ENCODE measurements at places on chromosomes 2 and 18.

GRCh38 chr18:30988440-30988839 lies 54.1 kb downstream of the DSC3 start:
- no peaks in the 10 kb centered on the region for H3K4me1 ChIP-seq
- DNase-seq = no peak
- H3K27ac ChIP-seq = no peak overlapping the region

- H3K27ac ChIP-seq = no peak overlapping the region
- no peaks in the 10 kb centered on the region for H3K36me3 ChIP-seq
- no peak overlapping the region for H3K4me3 ChIP-seq
- no peak for DNase-seq
Measured at GRCh38 chr2:36775806-36776205, 79.3 kb downstream of the VIT start.

DNA sequence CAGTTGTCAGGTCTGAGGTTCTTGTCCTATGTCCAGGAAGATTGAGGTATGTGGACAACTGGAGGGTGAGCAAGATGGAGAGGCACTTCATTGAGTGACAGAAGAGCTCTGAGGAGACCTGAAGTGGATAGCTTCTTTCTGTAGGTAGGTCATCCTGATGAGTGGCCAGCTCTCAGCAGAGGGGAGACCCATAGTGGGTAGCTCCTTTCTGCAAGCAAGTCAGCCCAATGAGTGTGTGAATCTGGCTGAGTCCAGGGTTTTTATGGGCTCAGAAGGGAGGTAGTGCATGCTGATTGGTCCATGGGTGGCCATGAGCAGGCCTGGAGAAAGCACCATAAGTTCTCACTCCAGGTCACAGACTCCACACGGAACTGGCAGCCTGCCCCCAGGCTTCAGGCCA lies 92.6 kb upstream of the GALNT5 start:
- no peak overlapping the region for H3K27ac ChIP-seq
- H3K4me3 ChIP-seq = no peak overlapping the region
- H3K4me1 ChIP-seq = no peaks in the 10 kb centered on the region
- H3K36me3 ChIP-seq = no peaks in the 10 kb centered on the region
- DNase-seq = no peak

DNA sequence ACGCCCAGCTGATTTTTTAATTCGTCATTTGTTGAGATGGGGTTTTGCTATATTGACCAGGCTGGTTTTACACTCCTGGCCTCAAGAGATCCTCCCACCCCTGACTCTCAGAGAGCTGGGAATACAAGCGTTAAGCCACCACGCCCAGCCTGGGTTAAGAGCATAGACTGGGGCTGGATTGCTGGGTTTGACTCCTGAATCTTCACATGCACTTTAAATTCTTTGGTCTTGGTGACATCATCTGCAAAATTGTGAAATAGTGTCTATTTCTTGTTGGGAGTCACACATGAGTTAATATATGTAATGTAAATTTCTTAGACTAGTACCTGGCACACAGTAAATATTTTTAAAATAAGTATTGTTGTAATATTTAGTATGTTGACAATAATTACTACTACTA lies 257.4 kb downstream of the DOK6 start:
- H3K4me3 ChIP-seq = no peak overlapping the region
- no peak overlapping the region for H3K27ac ChIP-seq
- no peaks in the 10 kb centered on the region for H3K27me3 ChIP-seq
- no peaks in the 10 kb centered on the region for H3K4me1 ChIP-seq

GRCh38 chr2:1991126-1991525 lies 246.8 kb upstream of the PXDN start:
- peaks cover 6% of the 10 kb centered on the region for H3K36me3 ChIP-seq
- no peak overlapping the region for H3K27ac ChIP-seq
- no peak for DNase-seq
- no peak overlapping the region for H3K4me3 ChIP-seq
- H3K27me3 ChIP-seq = peaks cover 5% of the 10 kb centered on the region

DNA sequence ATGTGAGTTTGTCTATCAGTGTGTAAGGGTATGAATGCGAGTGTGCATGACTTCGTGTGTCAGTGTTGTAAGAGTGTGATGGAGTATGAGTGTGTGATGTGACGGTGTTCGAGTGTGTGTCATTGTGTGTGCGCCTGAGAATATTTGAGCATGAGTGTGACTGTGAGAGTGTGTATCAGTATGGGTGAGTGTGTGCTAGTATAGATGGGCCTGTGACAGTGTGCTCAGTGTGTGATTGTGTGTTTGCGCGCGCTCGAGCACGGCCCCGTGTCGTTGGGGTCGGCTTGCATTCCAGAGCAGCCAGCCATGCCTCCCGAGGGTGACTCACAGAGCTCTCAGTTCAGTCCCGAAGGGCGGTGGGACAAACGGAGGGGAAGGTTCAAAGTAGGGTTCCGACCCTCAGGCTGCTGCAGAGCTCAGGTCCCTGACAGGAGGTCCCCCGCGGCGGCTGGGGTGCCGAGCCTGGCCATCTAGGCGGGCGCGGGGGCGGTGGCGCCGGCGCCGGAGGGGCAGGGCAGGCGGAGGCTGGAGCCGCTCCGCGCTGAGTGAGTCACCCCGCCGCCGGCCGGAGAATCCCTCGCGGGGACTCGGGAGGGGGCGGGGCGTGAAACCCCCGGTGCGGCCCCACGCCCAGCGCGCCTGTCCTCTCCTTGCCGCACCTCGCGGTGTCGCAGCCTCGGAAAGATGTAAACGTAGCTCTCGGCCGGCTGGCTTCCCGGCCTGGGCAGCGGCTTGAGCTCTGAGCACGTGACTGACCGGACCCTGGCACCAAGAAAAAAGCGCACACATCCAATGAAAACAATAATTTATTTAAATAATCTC lies 3.8 kb downstream of the DLX2 start:
- H3K4me3 ChIP-seq = peak overlapping the region; percentile 49
- DNase-seq = no peak
- peaks cover 6% of the 10 kb centered on the region for H3K36me3 ChIP-seq
- H3K27me3 ChIP-seq = peaks cover 40% of the 10 kb centered on the region

DNA sequence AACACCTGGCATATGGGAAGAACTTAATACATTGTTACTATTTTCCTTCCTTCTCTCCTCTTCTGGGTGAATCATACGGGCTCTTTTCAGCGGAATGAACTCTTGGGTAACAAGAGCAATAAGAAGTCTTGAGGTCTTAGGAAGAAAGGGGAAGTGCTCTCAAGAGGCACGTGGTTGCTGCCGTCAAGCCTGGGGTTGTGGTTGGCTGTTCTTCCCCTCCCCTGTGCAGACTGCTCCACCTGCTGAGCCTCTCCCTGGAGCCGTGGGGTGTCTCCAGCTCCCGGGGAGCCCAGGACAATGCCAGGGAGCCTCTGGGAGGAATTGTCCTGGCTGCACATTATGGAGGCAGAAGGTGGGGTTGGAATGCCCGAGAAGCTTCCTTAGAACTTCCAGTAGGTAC lies 19.4 kb downstream of the TOGARAM2 start:
- H3K27me3 ChIP-seq = peaks cover 4% of the 10 kb centered on the region
- no peaks in the 10 kb centered on the region for H3K4me1 ChIP-seq
- no peak overlapping the region for H3K27ac ChIP-seq

DNA sequence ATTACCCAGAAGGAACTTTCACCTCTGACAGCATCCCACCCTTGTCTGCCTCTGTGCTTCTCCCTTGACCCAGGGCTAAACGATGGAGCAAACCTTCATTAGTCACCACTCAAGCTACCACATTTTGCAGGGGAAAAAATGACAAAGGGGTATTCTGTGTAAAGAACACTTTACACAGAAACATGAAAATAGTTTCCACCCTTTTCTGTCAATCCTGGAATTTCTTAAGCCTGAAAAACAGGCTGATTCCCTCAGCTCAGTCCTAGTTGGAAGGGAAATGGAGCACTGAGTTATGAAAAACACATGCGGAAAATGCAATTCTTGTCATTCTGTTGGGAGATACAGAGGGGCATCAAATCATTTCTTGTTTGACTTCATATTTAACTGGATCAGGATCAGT lies 175.0 kb upstream of the HNRNPA3 start:
- H3K27me3 ChIP-seq = no peaks in the 10 kb centered on the region
- no peak overlapping the region for H3K4me3 ChIP-seq
- no peak for DNase-seq
- H3K36me3 ChIP-seq = no peaks in the 10 kb centered on the region

DNA sequence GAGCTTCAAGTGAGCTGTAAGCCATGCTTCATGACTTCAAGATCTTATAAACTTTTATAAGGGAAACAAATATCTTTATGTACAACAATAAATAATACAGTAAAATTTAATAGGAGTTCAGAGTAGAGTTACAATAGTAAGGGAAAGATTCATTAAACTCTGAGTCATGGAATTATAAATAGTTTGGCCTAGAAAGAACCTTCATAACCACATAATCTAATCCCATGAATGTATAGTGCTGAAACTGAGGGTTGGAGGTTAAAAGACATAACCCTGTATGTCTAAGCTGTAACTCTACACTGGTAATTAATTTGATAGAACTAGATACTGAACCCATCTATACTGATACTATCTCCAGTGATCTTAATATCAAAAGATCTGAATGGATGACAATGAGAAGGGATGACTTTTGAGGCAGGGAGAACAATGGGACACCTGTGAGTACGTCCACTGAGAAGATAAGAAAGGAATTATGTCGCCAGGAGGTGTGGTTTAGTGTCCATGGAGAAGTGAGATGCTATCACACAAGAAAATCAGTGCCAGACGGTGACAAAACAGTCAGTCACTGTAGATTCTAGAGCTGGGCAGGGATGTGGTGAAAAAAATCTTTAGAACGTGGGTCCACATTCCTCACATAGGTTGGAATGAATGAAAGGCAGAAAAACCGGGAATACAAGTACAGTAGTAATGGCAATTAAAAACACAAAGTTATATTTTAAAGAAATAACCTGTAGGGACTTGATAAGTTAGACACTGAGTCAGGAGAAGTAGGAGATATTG lies 1.1 kb downstream of the IL1F10 start:
- no peak overlapping the region for H3K4me3 ChIP-seq
- no peak overlapping the region for H3K27ac ChIP-seq
- peaks cover 1% of the 10 kb centered on the region for H3K27me3 ChIP-seq
- H3K36me3 ChIP-seq = no peaks in the 10 kb centered on the region
- DNase-seq = no peak

- H3K4me3 ChIP-seq = no peak overlapping the region
- DNase-seq = no peak
- H3K36me3 ChIP-seq = no peaks in the 10 kb centered on the region
- H3K4me1 ChIP-seq = no peaks in the 10 kb centered on the region
Measured at GRCh38 chr2:106257135-106257534, 63.0 kb upstream of the UXS1 start.

DNA sequence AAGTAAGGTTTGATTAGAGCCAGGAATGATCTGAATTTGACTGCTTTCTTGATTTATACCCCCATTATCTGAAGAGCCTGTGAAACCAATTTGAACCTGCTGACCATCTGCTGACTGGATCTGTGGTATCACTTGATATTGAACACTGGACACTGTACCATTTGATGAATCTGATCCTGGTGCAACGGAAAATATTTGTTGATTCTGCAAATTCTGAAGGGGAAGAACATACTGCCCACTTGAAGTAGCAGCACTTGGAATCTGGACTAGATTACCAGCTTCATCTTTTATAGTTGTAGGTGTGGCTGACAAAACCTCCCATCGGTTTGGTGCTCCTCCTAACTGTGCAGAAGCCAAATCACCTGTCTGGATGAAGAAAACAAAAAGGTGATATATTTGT lies 9.3 kb downstream of the SP3 start:
- H3K4me3 ChIP-seq = peak overlapping the region; percentile 32
- peaks cover 17% of the 10 kb centered on the region for H3K4me1 ChIP-seq
- H3K27me3 ChIP-seq = no peaks in the 10 kb centered on the region
- no peak for DNase-seq

- H3K36me3 ChIP-seq = no peaks in the 10 kb centered on the region
- no peak within 1 kb of the TSS for H3K27ac ChIP-seq
- DNase-seq = no peak
- no peak within 1 kb of the TSS for H3K4me3 ChIP-seq
- H3K4me1 ChIP-seq = no peaks in the 10 kb centered on the region
Measured at GRCh38 chr2:49154140-49154539, at the start of gene FSHR. Gene FSHR, minus strand, starts transcription at chr2:49154515. Its CDS starts 98 bp downstream, at chr2:49154417.

GRCh38 chr2:232250246-232251175 lies 128.0 kb upstream of the ALPP start:
- peak overlapping the region; percentile 12 for H3K27ac ChIP-seq
- H3K4me1 ChIP-seq = peaks cover 17% of the 10 kb centered on the region
- no peak for DNase-seq

- no peaks in the 10 kb centered on the region for H3K27me3 ChIP-seq
- no peak overlapping the region for H3K4me3 ChIP-seq
- H3K27ac ChIP-seq = no peak overlapping the region
- no peak for DNase-seq
- H3K4me1 ChIP-seq = no peaks in the 10 kb centered on the region
Measured at GRCh38 chr2:48009256-48009655, 103.0 kb upstream of the FBXO11 start.

DNA sequence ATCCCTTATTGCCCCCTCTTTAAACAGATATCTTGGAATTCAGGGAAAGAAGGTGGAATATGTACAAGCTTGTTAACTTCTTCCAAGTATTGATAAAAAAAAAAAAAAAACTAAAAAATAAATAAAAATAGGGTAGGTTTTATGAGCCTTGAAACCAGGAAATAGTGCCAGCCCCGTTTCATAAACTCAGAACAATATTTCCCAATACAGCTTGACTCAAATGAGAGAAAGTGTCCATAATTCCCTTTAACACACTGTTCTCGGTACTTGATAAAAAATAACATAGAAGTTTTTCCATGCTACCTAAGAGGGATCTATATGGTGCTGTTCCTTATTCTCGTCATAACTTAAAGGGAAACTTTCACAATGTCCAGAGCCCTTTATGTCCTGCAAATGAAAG lies 17.9 kb upstream of the C2orf80 start:
- no peaks in the 10 kb centered on the region for H3K36me3 ChIP-seq
- H3K27ac ChIP-seq = no peak overlapping the region
- no peak overlapping the region for H3K4me3 ChIP-seq
- no peak for DNase-seq
- peaks cover 4% of the 10 kb centered on the region for H3K4me1 ChIP-seq

GRCh38 chr2:127790694-127791529 lies 20.1 kb downstream of the WDR33 start:
- peaks cover 11% of the 10 kb centered on the region for H3K36me3 ChIP-seq
- peaks cover 3% of the 10 kb centered on the region for H3K27me3 ChIP-seq
- no peak overlapping the region for H3K4me3 ChIP-seq
- no peak overlapping the region for H3K27ac ChIP-seq

GRCh38 chr18:37964885-37965571 lies 399.4 kb upstream of the CELF4 start:
- H3K4me3 ChIP-seq = no peak overlapping the region
- no peak overlapping the region for H3K27ac ChIP-seq
- peaks cover 6% of the 10 kb centered on the region for H3K27me3 ChIP-seq
- H3K4me1 ChIP-seq = no peaks in the 10 kb centered on the region

DNA sequence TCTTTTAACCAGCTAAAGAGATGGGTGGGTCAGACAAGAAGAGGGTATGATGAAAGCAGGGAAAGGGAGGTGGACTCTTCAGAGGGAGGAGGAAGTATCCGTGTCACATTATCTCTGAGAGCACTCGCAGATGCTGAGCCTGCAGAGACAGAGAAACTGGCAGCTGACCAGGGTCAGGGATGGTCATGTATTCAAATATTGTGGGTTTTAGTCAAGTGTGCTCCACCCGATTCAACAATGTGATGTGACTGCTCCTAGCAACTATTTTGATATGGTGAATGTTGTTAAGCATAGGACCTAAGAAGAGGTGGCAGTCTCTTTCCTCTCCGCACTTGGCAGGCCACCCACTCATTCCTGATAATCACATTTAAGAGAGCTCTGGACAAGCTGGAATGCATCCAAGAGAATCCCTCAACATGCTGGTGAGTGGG lies 1.3 kb upstream of the CLIP4 start:
- DNase-seq = no peak
- H3K27ac ChIP-seq = no peak overlapping the region
- H3K36me3 ChIP-seq = peaks cover 3% of the 10 kb centered on the region
- H3K4me1 ChIP-seq = no peaks in the 10 kb centered on the region

- no peak overlapping the region for H3K4me3 ChIP-seq
- H3K4me1 ChIP-seq = peaks cover 49% of the 10 kb centered on the region
- no peak overlapping the region for H3K27ac ChIP-seq
- peaks cover 20% of the 10 kb centered on the region for H3K36me3 ChIP-seq
- DNase-seq = no peak
- H3K27me3 ChIP-seq = peaks cover 5% of the 10 kb centered on the region
Measured at GRCh38 chr2:237647176-237648015, 20.0 kb downstream of the LRRFIP1 start.
